ENCODE measurements at places on chromosomes 13 and 19. TPM values are rescaled to one million over a fixed set of nuclear protein-coding genes. Genes with fewer than 3 reads are reported as not detected.

Gene MEDAG
- not detected for total RNA-seq

Gene SERP2
- not detected for total RNA-seq

Gene VSTM1
- not detected for total RNA-seq

Gene ZNF433
- total RNA-seq: 2.8 TPM

Gene ZNF264
- 40.5 TPM for total RNA-seq

Gene ZNF14
- total RNA-seq: 37.3 TPM

Gene ZNF525
- total RNA-seq: 13.5 TPM

Gene CD79A
- total RNA-seq: 3.7 TPM

Gene STAP2
- 1.8 TPM for total RNA-seq

Gene ZFP82
- 3.8 TPM for total RNA-seq

Gene SGCG
- not detected for total RNA-seq

Gene DPF1
- not detected for total RNA-seq

Gene ANGPTL4
- total RNA-seq: not detected

Gene SPACA4
- total RNA-seq: not detected

Gene STK11
- total RNA-seq: 53.0 TPM

Gene LILRB1
- total RNA-seq: 0.22 TPM

Gene KLK12
- not detected for total RNA-seq

Gene MISP3
- total RNA-seq: 0.39 TPM

Gene XAB2
- total RNA-seq: 118 TPM

Gene MYCBP2
- total RNA-seq: 116 TPM

Gene OBI1
- total RNA-seq: 2.6 TPM

Gene CACNA1A
- 0.45 TPM for total RNA-seq

Gene GPC6
- not detected for total RNA-seq

Gene TNNI3
- total RNA-seq: not detected

Gene CHAMP1
- total RNA-seq: 11.0 TPM

Gene CATSPERD
- not detected for total RNA-seq

Gene ZNF155
- 4.0 TPM for total RNA-seq

Gene PSG4
- total RNA-seq: not detected

Gene PRODH2
- not detected for total RNA-seq

Gene ZNF837
- 1.0 TPM for total RNA-seq

Gene GGN
- 0.19 TPM for total RNA-seq

Gene EBI3
- not detected for total RNA-seq

Gene ZNF274
- total RNA-seq: 51.4 TPM

Gene SIGLEC8
- total RNA-seq: not detected

Gene REEP6
- 2.8 TPM for total RNA-seq

Gene TMEM59L
- 0.25 TPM for total RNA-seq

Gene KIR2DL1
- total RNA-seq: not detected

Gene OR2Z1
- total RNA-seq: not detected

Gene CEACAM4
- total RNA-seq: 0.36 TPM

Gene IL4I1
- 5.4 TPM for total RNA-seq

Gene CD177
- total RNA-seq: not detected

Gene KIR3DL2
- total RNA-seq: 1.6 TPM

Gene MRPS31
- total RNA-seq: 8.3 TPM

Gene TMEM255B
- total RNA-seq: 1.2 TPM

Gene IGFL3
- total RNA-seq: not detected

Gene RAB20
- total RNA-seq: 1.4 TPM

Gene ICAM4
- total RNA-seq: 0.52 TPM

Gene TRPM4
- total RNA-seq: not detected
